ENCODE measurements at places on chromosomes 7 and 10. TPM values are rescaled to one million over a fixed set of nuclear protein-coding genes. Genes with fewer than 3 reads are reported as not detected.
A peak's percentile ranks its signal among the peaks of the same experiment; 100 is the strongest.

DNA sequence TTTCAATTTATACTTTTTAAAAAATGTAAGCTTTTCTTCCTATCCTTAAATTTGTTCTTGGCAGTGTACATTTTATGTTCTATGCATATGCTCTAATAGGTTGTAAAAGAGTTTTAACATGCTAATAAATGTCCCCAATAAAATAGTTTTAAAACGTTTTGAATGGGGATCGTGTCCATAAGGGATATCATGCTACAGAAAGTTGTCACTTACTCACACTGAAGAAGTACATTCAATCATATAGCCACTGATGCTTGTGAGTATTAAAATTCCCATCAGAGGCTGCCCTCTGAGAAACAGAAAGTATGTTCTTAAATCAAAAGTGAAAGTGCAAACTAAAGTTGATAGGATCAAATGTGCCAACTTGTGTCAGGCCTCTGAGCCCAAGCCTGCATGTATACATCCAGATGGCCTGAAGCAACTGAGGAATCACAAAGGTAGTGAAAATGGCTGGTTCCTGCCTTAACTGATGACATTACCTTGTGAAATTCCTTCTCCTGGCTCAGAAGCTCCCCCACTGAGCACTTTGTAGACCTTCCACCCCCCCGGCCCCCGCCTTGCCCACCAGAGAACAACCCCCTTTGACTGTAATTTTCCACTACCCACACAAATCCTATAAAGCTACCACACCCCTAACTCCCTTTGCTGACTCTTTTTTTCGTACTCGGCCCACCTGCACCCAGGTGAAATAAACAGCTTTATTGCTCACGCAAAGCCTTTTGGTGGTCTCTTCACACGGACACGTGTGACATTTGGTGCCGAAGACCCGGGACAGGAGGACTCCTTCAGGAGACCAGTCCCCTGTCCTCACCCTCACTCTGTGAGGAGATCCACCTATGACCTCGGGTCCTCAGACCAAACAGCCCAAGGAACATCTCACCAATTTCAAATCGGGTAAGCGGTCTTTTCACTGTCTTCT is 877 bp upstream of the NOD1 start:
- no peak for DNase-seq

- no peak for DNase-seq
These were observed 132.2 kb downstream of the VIPR2 start for GRCh38 chr7:159012353-159013069.

DNA sequence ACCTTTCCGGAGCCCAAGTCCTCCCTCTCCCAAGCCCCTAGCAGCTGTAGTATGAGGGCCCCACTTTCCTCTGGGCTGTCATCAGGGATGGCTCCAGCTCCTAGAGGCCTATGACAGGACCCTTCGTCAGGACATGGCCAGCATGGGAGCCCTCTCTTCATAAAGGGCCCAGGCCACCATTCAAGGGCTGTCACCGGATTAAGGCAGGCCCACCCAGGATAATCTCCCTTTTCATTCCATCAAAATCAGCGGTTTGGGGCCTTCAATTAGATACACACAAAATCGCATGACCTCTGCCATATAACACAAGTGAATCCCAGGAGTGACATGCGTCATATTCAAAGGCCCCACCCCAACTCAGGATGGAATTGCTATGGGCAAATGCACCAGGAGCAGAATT is 12.2 kb upstream of the GDF10 start:
- DNase-seq, result no peak

- no peak for DNase-seq
These were observed 75.9 kb upstream of the CABCOCO1 start for GRCh38 chr10:61586829-61587228.

DNA sequence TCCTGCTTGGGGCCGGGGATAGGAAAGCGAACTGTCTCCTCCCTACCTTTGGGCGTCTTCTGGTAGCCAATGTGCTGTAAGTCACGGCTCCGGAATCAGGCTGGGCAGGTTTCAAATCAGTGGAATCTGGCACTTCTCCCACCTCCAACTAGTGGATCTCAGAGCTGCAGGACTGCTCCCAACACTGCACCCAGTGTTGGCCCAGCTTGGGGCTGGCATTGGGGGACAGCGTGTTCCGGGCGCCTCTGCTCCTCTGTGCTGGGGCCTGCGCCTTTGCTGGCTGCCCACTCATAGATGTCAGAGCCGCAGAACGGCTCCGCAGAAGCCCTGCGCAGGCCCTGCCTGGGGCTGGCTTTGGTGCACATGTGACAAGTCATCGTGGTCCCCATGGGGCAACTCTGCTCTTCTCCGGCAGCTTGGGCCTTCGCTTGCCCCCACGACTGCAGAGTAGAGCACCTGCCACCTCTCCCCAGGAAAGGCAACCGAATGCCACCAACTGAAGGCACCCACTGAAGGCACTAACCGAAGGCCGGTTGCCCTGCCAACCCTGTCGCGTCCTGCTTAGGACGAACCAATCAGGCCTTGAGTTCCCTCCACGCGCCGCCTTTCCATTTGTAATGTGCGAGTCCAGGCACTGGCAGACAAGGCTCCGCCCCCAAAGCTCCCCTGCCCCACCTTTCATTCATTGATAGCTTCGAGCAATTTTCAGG is 85.5 kb upstream of the ABI1 start:
- peak; percentile 50 for DNase-seq

DNA sequence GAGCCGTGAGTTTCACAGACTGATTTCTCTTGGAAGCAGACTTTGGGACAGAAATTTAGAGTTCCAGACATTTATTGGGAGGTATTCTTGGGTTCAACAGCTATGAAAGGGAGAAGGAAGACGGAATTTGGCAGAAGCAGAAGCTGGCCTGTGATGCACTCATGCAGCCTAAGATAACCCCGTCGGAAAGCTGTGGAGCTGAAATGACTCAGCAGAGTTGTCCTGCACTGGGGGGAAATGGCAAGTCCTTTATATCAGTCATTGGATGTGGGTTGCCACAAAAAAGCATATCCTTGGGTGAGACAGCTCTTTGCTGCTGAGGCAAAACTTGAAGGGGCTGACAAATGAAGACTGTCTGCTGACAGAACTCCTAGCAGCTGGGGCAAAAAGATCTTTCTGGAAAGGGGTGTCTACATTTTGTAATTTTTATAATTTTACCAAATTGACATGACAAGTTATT is 11.5 kb upstream of the MICU1 start:
- no peak for DNase-seq

- no peak for DNase-seq
These were observed 108.6 kb downstream of the NRF1 start for GRCh38 chr7:129719980-129720732.

DNA sequence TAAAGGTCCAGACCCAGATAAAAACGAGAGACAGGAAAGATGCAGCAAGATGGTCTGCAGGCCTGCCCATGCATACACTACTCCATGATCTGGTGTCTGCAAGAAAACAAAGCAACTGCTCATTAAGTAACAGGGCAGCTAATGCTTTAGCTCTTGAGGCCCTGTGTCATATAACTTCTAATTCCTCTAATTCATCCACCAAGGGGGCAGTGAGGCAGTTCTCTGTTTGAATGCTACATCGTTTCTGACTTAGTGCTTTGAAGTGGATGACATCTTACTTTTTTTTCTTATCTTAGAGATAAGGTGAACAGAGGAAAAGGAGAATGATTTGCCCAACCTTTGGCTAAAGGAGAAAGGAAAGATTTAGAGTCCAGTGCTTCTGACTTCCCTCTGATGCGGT is 619.7 kb downstream of the AUTS2 start:
- DNase-seq, result no peak

GRCh38 chr7:77553123-77553522 is 16.0 kb downstream of the PTPN12 start:
- DNase-seq, result no peak

GRCh38 chr10:70905071-70906021 is 17.0 kb upstream of the PCBD1 start:
- DNase-seq, result no peak

DNA sequence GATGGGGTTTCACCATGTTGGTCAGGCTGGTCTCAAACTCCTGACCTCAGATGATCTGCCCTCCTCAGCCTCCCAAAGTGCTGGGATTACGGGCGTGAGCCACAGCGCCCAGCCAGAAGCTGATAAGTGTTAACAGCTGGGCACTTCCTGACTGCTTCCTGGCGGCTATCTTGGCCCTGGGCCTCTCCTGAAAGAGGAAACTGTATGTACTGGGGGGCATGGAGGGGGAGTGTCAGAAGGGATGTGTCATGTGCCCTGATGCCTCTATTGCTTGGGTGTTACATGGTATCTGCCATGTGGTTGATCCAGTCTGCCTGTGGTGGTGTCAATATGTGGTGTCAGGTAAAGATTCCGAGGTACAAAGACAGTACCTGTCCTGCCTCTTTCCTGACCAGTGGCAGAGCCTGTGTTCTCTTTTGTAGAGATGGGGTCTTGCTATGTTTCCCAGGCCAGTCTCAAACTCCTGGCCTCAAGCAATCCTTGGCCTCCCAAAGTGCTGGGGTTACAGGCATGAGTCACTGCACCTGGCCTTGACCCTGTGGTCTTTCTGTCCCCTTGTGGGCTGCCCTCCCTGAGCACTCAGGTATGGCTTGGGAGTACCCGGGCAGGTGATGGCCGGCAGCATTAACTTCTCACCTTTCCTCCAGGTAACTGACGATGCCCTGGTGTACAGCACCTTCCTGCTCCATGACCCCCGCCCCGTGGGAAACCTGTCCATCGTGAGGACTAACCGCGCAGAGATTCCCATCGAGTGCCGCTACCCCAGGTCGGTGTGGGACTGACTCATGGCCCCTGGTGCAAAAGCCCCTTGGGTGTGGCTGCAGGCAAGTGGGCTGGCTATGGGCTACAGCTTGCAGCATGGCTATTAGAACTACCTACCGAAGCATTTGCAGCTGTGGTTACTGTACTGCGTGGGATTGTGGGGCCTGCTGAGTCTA is 4.4 kb downstream of the ZP3 start:
- no peak for DNase-seq

- DNase-seq, result no peak
These were observed 64.8 kb downstream of the OAT start for GRCh38 chr10:124353896-124354295.

- DNase-seq, result peak; percentile 53
These were observed 26.1 kb upstream of the CCNJ start for GRCh38 chr10:96017191-96017687.

GRCh38 chr7:102897211-102897631 is 15.6 kb upstream of the LRRC17 start:
- no peak for DNase-seq

GRCh38 chr7:43465581-43466554 is 117.0 kb upstream of the STK17A start:
- no peak for DNase-seq

DNA sequence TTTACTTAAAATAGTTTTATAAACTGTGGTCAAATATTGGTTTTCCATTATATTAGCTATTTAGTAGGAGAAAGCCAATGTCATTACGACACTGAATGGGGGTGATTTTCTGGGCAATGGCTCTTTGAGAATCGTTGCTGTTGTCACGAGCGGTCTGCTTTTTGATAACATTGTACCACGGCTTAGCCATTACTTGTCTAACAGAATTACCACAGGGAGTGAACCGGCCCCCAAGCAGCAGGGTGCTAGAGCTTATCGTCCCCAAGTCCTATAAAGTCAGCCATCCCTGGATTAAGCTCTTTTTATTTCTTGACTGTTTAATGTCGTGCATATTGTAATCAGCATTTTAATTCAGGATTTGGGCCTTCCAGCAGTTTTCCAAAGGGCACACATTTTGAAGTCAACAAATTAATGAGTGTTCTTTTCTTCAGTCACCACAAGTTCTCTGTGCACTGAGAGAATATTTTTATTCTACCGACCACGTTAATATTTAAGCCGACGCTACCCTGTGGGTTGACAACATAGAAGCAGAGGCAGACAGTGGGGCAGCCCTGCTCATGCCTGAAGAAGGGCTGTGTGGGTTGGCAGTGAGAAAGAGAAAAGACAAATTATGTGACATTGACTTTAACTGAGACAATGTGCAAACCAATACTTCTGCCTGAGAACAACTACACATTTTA is 125.8 kb downstream of the ICA1 start:
- no peak for DNase-seq

DNA sequence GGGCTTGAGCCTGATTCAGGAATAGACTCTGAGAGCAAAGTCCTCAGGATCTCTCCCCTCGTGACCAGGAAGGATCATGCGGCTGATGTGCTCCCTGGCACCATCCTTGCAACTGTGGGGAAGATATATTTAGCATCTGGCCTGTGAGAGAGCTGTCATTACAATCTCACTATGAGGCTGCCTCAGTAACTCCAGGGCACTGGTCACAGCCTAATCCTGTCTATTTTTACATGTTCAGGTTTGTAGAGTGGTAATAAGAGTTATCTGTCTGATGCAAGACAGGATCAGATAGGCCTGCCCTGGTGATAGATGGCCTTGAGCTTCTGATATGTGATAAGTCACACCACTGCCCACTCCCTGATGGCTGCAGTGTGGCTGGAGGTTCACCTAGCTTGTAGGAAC is 50.7 kb downstream of the PPP1R3C start:
- no peak for DNase-seq

- no peak for DNase-seq
These were observed 3.9 kb downstream of the MTERF1 start for GRCh38 chr7:91876391-91877133.

DNA sequence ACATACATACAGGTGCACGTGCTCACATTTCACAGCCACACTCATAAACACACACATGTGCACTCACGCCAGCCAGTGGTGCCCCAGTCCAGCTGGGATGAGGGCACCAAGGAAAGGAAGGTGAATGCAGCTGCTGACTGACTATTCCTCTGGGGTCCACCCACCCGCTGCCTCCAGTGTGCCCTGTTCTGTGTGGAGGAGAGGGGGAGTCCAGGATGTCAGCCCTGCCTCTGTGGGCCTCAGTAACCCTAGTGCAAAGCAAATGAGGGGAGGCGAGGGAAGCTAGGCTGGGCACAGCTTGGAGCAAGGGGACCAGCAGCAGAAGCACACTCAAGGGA is 57.6 kb downstream of the YKT6 start:
- DNase-seq, result no peak

GRCh38 chr10:89846786-89847185 is 145.4 kb downstream of the KIF20B start:
- DNase-seq, result no peak

GRCh38 chr7:124489925-124490324 is 275.7 kb downstream of the GPR37 start:
- DNase-seq, result no peak

ZNRF2 gene
- polyA plus RNA-seq, result 3.7 TPM

SPDYE11 gene
- not detected for polyA plus RNA-seq

PKD2L1 gene
- polyA plus RNA-seq, result not detected

ZKSCAN1 gene
- 6.2 TPM for polyA plus RNA-seq

GPR26 gene
- not detected for polyA plus RNA-seq

COBL gene
- 0.66 TPM for polyA plus RNA-seq

MSS51 gene
- 0.31 TPM for polyA plus RNA-seq

PDK4 gene
- not detected for polyA plus RNA-seq

TMEM248 gene
- polyA plus RNA-seq, result 37.0 TPM

EFCAB10 gene
- polyA plus RNA-seq, result 0.13 TPM

SLC18A3 gene
- not detected for polyA plus RNA-seq

SBDS gene
- polyA plus RNA-seq, result 91.2 TPM

PTPRN2 gene
- not detected for polyA plus RNA-seq

AQP1 gene
- polyA plus RNA-seq, result 0.09 TPM

AOC1 gene
- polyA plus RNA-seq, result not detected

HYCC1 gene
- polyA plus RNA-seq, result 9.7 TPM
